ENCODE measurements at places on chromosomes 2 and 18. TPM values are rescaled to one million over a fixed set of nuclear protein-coding genes. Genes with fewer than 3 reads are reported as not detected.

ZNF804A gene
- 0.32 TPM for total RNA-seq

MRPS9 gene
- 28.6 TPM for total RNA-seq

FBLN7 gene
- not detected for total RNA-seq

C2orf80 gene
- not detected for total RNA-seq

ANTXR1 gene
- total RNA-seq, result 71.7 TPM

MAL gene
- 0.41 TPM for total RNA-seq

IL1RN gene
- total RNA-seq, result not detected

DCDC2C gene
- total RNA-seq, result not detected

ZNF385B gene
- 0.27 TPM for total RNA-seq

LAMA3 gene
- 0.50 TPM for total RNA-seq

VSNL1 gene
- total RNA-seq, result 0.61 TPM

COL3A1 gene
- total RNA-seq, result 458 TPM

FOXD4L1 gene
- total RNA-seq, result not detected

SLC20A1 gene
- 96.7 TPM for total RNA-seq

EGR4 gene
- total RNA-seq, result not detected

SERPINB12 gene
- total RNA-seq, result not detected
